Stomach (tissue), 19 donors: ENCODE measurements at places on chromosomes 2 and 18. TPM values are rescaled to one million over a fixed set of nuclear protein-coding genes. Genes with fewer than 3 reads are reported as not detected.

- DNase-seq, result no peak
Observed at GRCh38 chr18:9804517-9805104, 81.2 kb upstream of the TXNDC2 start.

DNA sequence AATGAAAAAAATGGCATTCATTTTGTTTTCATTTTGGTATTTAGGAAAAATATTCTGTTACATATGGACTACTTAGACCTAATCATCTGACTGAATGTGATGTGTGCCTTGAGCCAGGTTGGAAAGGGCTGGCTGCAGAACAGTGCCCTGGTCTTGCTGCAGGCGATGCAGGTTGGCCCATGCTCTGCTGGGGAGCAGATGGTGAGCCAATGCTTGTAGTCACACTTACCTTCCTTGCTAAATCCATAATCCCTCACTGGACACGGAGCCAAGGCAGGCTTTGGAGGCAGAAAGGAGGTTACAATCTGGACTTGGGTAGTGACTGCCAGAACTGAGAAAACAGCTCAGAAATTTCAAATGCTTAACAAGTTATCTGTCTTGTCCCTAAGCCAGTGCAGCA is 228.7 kb downstream of the ARHGAP15 start:
- DNase-seq, result no peak

GRCh38 chr2:161415987-161416707 is at the start of gene TBR1:
TBR1 (plus strand) TSS chr2:161416297; CDS start chr2:161416411, 114 bp downstream.
- DNase-seq, result no peak

- DNase-seq, result no peak
Observed at GRCh38 chr2:38866773-38867443, 8.8 kb downstream of the DHX57 start.

- DNase-seq, result no peak
Observed at GRCh38 chr2:234677758-234678538, 181.1 kb upstream of the ARL4C start.

DNA sequence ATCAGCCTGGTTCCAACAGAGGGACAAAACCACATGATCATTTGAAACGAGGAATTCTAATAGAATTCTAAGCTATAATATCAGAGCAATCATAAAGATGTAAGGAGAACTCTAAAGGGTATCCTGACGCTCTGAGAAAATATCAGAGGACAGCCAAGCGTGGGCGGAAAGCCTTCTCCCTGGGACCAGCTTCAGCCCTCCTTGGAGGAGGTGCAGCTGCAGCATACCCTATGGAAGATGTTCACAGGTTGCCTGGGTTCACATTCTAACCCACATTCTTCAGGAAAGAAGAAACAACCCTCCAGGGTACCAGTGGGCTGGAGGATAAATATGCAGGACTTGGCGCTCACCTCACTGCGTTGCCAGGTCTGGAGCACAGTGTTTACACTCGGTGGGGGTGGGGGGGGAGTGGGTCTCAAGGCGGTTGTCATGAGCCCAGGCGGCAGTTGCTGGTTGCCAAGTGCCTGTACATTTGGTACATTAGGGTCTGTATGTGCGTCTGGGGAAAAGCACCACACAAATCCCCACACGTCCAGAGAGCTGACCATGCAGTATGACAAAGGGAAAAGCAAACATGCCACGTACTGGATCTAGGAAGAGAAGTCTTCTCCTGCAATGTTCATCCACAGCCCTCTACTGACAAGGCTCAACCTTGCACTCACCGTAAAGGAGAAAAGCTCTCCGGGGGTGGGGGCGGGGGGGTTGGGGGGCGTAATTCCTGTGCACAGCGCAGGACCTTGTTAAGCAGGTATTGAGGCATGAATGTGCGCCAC is 80.5 kb downstream of the CDH19 start:
- DNase-seq, result no peak

GRCh38 chr2:191014653-191015020 is 666 bp upstream of the STAT1 start:
- DNase-seq, result no peak

DNA sequence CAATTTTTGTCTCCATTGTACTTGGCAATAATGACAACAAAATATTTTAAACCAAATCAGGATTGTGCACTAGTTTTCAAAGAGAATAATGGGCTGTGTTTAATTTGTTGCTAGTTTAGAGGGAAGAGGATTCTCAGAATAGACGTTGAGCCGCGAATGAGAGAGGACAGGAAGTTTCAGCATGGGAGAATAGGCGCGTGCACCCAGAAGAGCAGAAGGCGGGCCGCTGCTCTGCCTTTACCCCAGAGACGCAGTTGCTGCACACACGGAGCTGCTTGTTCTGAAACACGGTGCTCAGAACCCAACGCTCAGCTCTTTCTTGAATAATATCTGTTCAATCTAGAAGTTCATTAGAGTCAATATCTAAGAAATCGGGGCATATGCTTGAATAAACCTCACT is 223.4 kb downstream of the MYT1L start:
- no peak for DNase-seq

DNA sequence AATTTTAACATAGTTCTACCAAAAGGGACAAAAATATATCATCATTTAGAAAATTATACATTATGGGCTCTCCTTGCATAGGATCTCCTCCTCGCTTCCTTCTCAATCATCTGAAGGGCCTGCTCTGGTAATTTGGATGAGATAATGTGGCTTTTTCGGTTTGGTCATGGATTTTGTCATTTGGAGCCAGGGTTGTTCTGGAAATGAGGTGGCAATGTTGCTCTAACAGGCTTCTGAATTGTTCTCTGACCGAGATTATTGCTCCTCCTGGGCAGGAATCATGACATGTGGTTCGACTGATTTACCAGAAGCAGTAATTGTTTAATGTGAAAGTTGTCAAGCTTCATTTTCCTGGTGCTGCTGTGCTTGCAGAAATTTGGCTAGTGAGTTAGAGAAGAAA is 194.7 kb upstream of the ERBB4 start:
- no peak for DNase-seq

DNA sequence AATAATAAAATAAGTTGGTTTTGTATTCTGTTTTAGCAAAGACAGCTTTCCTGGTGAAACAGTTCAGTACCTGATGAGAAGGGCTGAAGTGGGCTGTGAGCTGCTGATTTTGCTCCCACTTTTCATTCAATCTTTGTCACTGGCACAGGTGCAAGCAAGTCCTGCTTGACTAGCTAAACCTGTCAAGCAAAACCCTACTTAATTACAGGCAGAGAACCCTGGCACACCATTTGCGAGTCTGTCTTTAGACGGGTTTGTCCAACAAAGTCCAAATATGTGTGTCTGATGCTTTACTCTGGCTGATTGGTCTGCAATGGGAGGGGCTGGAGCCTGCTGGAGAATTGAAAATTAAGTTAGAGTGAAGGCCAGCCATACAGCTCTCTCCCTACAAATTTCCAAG is 267.2 kb downstream of the EPHA4 start:
- DNase-seq, result no peak

- DNase-seq, result no peak
Observed at GRCh38 chr18:59143441-59143840, 3.8 kb downstream of the SEC11C start.

GRCh38 chr2:227124811-227125210 is 39.2 kb downstream of the COL4A4 start:
- no peak for DNase-seq

DNA sequence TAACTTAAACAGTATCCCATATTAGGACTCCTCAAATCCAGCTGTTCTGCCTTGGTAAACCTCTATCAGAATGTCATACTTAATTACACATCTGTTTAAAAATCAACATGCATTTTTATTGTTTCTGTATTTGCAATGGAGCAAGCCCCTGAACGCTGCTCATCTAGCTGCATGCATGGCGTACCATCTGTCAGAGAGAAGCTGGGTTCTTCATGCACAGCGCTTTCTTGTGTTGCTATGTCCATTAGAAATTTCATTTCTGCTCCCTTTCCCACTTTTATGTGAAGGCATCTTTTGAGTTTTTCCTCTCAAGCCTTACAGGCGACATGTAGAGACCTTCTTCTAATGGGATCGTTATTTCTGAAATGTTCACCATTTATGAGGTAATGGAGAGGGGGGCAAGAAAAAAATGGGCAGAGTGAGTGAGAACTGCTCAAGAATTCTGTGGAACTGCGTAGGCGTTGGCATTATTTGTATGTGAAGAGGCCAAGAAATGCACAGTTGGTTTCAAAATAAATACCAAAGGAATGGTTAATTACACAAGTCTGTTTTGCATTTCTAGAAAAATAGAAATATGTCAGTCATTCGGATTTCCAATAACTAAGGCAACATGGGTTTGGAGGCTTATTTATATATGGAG is 31.6 kb downstream of the INSIG2 start:
- no peak for DNase-seq

The SLC39A10 gene
- 22.0 TPM for total RNA-seq

The ARHGAP15 gene
- not detected for total RNA-seq

The CREG2 gene
- total RNA-seq, result not detected

The RFX8 gene
- total RNA-seq, result not detected

The CD8B2 gene
- total RNA-seq, result not detected

The APLF gene
- total RNA-seq, result 5.5 TPM

The SERPINB3 gene
- total RNA-seq, result not detected
